GM12865 (cell line): ENCODE measurements at places on chromosomes 5 and 9.

DNA sequence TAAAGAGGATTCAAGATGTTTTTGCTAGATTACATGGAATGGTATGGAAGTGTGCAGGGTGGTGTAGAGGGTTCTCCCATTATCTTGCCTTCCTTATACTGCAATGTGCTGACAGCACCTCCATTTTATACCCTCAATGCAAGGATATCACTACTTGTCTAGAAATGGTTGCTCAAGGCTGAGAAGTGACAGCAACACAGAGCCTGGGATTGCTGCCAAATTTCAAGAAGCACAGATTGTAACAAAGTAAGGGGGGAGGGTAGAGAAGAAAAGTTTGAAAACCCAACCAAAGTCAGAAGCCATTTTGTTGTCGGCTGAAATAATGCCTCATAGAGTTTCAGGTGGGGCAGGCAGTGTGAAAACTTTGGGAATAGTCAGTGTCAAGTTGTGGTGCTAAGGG is 29.8 kb downstream of the PCDHAC2 start:
- no peak for DNase-seq

DNA sequence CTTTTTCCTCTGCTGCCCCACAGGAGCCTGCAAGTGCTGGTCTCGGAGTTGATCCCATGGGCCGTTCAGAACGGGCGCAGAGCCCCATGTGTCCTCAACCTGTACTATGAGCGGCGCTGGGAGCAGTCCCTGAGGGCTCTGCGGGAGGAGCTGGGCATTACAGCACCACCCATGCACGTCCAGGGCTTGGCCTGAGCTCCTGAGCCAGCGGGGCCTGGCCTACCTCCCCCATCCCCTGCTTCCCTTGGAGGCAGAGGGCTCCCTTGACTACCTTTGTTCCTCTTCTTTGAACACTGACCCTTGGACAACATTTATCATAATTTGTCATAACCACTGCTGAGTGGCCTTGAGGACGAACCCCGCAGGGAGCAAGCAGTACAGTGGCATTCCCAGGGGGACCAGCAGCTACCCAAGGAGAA is 6.9 kb upstream of the SLC27A4 start:
- DNase-seq: no peak

GRCh38 chr9:129280236-129280622 is 102.2 kb upstream of the IER5L start:
- no peak for DNase-seq

DNA sequence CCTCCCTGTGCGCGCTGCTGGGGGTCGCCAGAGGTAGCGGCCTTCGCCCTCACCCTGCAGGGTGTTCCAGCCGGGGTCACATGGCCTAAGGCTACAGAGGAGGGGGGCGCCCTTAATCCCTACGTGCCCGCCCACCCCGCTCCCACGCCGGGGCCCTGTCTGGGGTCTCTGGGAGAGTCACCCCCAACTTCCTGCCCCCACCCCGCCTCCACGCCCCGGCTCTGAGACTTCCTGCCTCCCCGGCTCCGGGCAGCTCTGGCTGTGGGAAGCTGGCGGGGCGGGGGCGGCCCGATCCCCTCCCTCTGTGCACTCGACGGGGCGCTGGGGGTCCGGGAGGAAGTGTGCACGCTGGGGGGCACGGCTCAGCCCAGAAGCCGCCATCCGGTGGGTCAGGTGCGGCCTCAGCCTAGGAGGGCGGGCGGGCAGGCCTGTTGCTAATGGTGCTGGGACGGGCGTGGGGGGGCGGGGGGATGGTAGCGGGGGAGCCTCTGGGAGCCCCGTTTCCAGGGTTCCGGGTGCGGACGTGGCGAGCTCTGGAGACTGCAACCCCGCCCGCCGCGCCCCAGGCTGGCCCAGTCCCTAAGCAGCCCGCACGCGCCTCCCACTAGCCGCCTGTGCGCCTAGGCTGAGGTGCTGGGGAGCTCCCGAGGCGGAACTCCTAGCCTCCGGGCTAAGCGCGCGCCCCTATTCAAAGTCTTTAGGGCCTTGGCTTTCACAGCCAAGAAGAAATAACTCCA is 61.6 kb downstream of the CXXC5 start:
- no peak for DNase-seq

DNA sequence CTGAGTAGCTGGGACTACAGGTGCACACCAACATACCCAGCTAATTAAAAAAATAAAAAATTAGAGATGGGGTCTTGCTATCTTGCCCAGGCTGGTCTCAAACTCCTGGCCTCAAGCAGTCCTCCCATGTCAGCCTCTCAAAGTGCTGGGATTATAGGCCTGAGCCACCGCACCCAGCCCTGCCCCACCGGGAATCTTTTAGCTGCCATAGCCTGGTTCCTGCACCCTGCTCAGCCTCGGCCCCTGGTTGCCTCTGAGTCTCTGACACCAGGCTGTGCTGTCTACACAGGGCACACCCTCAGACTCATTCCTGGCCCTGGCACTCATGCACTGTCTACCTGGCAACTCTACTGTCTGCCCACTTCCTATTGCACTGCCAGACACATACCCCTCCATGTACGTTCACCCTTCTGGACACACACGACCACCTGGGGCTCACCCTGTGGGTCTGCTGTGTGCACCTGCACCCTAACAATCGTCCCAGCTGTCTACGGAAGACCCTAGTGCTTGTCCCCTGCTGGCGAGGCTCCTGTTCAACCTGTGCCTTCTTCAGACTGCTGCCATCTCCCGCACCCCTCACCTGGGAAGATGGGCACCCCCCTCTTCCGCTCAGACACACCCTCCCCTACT is 1.4 kb downstream of the PROP1 start:
- no peak for DNase-seq

GRCh38 chr5:130541617-130542221 is 623.3 kb downstream of the HINT1 start:
- DNase-seq: no peak

- no peak for DNase-seq
These were observed 331.9 kb upstream of the RFX3 start for GRCh38 chr9:3857673-3858072.

GRCh38 chr5:67035098-67035740 is 161.4 kb downstream of the CD180 start:
- DNase-seq: no peak

- peak; percentile 53 for DNase-seq
These were observed 4.1 kb upstream of the SLC1A1 start for GRCh38 chr9:4486176-4486575.

- no peak for DNase-seq
These were observed 78.0 kb downstream of the SH3GL2 start for GRCh38 chr9:17656889-17657288.

DNA sequence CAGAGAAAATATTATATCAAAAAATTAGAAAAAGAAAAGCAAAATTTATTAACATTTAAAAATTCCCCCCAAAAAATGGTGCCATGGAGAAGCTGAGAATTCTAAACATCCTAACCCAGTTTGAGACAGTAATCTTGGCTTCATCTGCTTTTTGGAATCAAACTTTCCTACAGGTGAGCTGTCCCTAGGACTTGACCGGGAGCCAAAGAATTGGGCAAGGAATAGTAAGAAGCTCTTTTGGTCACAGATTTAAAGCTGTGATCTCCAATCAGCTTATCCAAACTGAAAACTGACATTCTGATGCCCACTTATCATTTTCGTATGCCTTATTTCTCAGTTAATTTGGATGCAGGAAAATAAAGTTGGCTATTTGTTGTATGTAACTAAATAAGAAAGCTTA is 457.3 kb upstream of the DMAC1 start:
- no peak for DNase-seq

DNA sequence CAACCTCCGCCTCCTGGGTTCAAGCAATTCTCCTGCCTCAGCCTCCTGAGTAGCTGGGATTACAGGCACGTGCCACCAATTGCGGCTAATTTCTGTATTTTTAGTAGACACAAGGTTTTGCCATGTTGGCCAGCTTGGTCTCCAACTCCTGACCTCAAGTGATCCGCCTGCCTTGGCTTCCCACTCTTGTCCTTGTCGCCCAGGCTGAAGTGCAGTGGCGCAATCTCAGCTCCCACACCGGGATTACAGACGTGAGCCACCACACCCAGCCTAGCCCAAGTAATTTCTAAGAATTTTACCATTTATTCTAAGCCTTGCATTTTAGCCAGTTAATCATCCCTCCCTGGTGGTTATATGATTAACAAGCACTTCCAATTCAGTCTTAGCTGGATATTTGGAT is 11.0 kb downstream of the NAIP start:
- DNase-seq: no peak
